ENCODE measurements at places on chromosomes 7 and 10.

DNA sequence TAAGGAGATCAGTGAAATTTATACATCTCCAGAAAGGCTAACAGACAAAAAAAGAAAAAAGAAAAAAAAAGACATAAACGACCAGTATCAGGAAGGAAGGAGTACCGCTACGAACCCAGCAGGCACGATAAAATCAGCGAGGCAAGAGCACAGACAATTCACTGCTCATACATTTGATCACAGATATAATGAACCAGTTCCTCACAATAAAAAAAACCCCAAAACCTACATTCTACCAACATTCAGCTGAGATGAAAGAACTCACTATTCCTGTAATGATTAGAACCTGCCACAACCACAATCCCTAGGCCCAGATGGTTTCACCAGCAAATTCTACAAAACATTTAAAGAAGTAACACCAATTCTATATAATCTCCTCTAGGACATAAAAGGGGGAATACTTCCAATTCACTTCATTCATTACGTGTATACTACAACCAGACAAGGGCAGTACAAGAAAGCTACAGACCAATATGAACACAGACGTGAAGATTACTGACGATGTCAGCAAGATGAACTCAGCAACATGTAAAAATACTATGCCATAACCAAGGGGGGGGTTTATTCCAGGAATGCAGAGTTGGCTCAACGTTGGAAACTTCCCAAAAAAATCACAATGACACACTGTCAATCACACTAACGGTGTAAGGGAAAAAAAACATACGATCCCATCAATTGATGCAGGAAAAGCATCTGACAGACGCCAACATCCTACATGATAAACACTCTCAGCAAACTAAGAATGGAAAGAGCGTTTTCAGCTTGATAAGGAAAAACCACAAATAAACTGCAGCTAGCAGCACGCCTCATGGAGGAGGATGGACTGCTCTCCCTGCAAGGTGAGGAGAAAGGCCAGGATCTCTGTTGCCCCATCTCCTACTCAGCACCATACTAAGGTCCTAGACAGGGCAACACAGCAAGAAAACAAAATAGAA lies 256.2 kb downstream of the ELFN1 start:
- DNase-seq: no peak

DNA sequence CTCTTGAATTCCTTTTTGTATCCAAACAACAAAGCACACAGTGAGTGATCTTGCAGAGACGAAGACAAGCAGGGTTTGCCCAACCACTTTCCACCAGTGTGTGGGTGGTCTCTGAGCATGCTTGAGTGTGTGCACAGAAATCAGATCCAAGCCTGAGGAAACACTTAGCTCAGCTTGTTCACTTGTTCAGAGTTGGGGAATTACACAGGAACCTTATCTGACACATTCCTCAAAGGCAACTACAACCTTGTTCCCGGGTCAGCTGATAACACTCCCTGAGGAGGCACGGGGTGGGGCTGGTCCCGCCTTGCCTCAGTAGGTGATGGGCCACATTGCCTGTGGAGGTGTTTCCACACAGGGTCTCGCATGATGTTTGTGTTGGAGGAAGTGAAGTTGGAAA lies 216.9 kb downstream of the DYNC1I1 start:
- DNase-seq: no peak

DNA sequence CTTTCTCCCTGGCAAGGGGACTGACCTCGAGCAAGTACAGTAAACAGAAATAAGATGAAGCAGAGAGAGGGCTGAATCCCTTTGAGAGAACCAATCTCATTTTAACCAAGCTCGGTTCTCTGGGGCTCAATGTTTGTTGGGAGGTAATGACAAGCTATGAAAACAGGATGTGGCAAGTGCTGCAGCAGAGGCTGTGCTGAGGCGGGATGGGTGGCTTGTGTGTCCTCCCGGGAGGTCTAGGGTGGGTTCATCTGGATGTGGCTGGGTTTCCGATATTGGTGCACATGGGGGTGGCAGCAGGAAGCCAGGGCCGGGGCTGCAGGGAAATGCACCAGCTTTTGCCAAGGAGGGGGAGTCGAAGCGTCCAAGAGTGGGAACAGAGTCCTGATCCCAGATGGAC lies 84.5 kb downstream of the AOAH start:
- DNase-seq: no peak

DNA sequence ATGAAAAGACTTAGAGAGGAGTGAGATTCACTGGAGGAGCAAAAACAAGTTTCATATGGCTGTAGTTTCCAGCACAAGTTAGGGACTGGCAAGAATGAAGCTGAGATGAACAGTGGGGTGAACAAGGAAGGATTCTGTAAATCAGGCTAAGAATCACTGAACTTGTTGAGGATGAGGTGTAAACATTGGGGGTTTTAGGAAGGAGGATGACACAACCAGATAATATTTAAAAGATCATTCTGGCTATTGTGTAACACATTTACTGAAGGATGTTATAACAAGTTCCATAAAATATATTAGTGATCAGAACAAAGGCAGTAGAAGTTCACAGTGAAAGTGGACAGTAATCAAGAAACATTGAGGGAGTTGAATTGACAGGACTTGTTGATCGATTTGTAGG lies 68.9 kb downstream of the CD36 start:
- no peak for DNase-seq

GRCh38 chr7:157708919-157709295 lies 372.1 kb downstream of the DNAJB6 start:
- DNase-seq: no peak

DNA sequence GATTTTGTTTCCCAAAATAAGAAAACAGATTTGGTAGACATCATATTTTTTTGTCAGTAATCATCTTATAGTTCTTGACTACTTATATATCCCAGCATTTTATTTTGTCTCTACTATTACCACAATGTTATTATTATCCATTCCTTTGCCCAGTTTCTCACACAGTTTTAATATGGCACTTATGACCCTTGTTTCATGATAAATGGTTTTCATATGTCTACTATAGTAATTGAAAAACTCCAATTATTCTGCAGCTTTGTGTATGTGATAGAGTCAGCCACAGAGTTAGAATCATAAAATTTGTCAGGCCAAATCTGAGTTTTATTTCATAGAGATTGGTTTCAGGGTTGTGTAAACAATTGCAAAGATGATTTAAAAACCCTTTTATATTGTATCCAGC lies 203.9 kb downstream of the MALRD1 start:
- no peak for DNase-seq

- DNase-seq: no peak
Observed at GRCh38 chr10:67837541-67838314, at the start of gene DNAJC12. Gene DNAJC12, minus strand, starts transcription at chr10:67838188. Its CDS starts 177 bp downstream, at chr10:67838011.

DNA sequence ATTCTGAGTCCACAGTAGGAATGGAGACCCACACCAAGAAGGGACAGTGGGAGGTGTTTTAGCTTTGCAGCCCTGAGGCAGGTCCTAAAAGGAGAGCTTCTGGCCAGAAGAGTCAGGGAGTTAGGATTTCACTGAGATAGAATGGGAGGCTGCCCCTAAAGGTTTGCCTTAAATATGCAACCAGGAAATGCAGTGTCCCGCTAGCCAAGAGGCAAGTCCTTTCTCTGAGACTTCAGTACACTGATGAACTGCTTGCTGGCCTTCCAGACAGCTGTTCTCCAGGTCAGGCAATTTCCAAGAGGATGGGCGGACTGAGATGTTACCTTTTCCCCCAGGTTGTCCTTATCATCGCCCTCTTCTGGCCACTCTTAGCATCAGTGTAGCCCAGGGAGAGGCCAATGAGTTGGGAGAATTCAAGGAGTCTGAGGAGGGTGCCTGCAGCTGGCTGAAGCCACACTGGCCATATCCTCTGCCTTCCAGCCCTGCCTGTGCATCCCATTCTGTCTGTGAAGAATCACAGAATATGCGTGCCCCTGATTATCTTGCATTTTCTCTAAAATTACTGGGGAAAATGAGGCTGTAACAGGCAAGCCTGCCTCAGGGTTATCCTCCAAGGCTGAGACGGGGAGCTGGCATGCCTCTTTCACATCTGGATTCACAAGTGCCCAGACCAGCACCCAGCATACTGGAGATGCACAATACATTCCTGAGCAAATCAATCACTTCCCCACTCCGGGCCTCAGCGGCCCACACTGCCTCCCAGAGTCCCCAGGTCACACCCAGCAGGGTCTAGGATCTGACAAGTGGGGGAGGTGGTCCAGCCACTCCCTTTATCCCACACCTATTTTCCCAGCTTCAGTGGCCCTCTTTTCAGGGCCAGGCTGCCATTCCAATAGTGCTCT lies 2.4 kb downstream of the TLL2 start:
- DNase-seq: no peak

DNA sequence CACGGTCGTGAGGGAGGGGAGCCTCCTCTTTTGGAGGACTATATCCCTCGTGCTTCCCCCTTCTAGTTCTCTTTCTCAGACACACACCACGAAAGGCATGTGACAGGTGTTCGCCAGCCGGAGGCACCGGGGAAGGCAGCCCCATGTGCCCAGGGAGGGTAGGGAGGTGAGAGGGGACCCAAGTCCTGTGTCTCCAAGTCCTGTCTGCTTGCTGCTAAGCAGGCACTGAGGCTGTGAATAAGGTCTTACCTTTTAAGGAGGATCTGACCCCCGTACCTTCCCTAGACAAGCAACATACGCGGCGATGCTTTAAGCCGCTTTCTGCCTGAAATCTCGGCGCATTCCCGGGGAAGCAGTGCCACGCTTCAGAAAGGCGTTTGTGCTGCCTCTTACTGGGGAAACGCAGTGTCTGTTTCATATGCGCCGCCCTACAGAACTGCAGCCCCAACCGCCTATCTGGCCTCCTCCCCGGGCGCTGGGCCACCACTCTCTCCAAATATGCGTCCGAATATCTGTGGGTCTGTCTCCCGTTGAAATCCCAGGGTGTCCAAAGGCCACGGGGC lies 770 bp downstream of the PLXNA4 start:
- no peak for DNase-seq

- no peak for DNase-seq
Observed at GRCh38 chr7:38429057-38429456, 155.6 kb upstream of the TARP start.

DNA sequence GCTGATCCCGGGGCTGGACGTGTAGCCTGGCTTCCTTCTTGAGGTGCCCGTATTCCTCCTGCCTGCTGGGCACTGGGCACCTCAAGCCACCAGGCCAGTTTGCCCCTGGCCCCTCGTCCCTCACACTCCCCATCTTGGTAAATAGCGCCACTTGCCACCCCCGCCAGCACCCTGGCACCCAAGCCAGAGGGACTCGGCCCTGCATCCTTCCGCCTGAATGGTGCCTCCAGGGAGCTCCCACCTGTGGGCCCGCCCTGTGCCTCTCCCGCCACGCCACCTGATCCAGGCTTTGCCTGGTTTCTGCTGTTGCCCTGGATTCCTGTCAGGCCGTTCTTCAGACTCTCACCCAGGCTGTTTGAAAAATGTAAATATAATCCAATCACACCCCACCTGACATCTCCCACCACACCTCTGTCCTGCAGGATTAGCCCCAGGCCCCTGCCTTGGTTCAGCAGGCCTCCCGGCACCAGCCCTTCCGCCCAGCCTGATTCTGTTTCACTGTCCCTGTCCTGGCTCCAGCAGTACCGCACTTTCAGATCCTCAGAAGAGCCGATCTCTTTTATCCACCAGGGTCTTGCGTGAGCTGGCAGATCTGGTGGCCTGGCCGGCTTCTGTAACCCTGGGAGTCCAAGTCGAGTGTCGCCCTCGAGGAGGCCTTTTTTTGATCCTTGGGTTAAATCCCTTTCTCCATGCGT lies 33.8 kb downstream of the WIPI2 start:
- DNase-seq: no peak

GRCh38 chr10:8738987-8739386 lies 684.5 kb downstream of the GATA3 start:
- DNase-seq: no peak
